ENCODE measurements at places on chromosomes 13 and 19.
A peak's percentile ranks its signal among the peaks of the same experiment; 100 is the strongest.

- DNase-seq: no peak
These were observed 46.0 kb downstream of the MICU2 start for GRCh38 chr13:21557995-21558394.

DNA sequence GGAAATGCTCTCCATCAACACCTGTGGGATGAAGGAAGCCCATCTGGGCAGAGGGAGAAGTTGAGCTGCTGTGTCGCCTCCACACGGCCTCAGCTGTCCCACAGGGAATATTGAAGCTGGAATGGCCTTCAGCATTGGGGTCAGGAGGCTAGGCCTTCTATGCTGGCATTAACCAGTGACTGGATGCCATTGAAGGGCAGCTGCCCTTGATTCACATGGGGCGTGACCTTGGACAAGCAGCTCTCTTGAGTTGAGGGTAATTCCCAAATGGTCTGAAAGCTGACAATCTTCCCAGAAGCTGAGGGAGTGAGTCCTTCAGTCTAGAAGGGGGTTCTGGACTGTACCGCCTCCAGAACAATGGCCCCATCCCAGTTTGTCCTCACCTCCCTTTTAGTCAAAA is 6.7 kb downstream of the BCL3 start:
- DNase-seq: no peak

DNA sequence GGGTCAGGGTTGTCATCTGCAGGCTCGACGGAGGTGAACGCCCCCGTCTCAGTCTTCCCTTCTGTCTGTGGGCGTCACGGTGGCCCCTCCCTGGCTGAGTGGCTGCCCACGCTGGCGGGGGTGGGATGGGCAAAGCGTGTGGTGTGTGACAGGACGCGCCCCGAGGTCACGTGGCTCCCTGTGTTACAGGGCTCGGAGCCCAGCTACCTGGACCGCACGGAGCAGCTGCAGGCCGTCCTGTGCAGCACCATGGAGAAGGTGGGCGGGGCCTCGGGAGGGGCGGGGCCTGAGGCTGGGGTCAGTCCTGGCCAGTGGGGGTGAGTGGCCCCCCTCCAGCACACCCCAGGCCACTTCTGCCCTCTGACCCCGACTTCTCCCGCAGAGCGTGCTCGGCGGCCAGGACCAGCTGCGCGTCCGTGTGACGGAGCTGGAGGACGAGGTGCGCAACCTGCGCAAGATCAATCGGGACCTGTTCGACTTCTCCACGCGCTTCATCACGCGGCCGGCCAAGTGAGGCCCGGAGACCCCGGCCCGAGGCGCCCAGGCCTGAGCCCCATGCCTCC is 6.3 kb upstream of the GRIN3B start:
- DNase-seq: no peak

GRCh38 chr13:81498969-81499368 is 1158.0 kb upstream of the SPRY2 start:
- DNase-seq: no peak

DNA sequence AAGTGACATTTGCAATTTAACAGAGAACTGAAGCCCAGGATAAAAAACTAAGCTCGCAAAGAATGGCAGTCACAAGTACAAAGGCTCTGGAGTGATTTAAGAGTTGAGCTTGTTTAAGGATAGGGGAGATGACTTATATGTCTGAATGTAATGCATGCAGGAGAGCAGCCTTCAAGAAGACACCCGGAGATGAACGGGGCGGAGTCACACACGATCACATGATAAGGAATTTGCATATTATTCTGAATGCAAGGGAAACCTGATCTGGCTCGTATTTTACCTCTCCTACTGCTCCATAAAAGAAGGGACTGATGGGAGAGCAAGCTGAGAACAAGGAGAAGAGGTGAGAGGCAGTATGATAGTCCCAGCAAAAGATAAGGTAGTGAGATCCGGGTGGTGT is 12.9 kb downstream of the TBC1D4 start:
- DNase-seq: no peak

- DNase-seq: no peak
These were observed 96.6 kb downstream of the ELF1 start for GRCh38 chr13:40922437-40923040.

GRCh38 chr13:110541526-110541920 is 20.0 kb downstream of the RAB20 start:
- DNase-seq: no peak

DNA sequence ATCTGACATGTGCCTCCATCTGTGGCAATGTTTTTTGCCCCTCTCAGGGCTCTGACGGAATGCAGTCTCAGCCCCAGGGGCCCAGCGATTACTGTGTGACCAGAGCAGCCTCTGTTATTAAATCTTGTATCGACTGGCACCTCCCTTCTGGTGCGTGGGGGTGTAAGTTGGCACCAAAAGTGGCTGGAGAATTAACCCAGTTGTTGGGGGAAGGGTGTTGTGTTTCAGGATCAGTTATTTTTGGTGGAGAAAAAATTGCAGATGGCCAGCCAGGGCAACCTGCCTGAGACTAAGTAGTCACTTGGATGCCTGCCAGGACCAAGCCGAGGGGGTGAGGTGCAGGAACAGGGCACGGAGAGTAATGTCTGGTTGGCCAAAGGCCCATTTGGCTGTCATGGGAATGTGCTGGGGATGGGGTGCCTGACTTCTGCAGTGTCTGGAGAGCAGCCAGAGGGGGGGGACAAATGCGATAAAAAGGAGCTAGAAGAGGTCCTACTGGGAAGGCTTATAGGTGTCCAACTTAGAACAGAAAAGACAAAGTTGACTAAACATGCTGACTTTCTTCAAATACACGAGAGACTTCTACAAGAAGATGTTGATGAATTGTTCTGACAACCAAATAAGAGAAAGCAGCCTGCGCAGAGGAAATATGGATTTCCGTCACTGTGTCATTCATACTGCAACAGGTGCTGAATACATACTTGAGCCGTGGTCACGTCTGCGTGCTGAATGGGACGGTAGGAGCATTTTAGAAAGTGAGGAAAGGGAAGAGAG is 69.8 kb downstream of the SIAH3 start:
- DNase-seq: no peak

DNA sequence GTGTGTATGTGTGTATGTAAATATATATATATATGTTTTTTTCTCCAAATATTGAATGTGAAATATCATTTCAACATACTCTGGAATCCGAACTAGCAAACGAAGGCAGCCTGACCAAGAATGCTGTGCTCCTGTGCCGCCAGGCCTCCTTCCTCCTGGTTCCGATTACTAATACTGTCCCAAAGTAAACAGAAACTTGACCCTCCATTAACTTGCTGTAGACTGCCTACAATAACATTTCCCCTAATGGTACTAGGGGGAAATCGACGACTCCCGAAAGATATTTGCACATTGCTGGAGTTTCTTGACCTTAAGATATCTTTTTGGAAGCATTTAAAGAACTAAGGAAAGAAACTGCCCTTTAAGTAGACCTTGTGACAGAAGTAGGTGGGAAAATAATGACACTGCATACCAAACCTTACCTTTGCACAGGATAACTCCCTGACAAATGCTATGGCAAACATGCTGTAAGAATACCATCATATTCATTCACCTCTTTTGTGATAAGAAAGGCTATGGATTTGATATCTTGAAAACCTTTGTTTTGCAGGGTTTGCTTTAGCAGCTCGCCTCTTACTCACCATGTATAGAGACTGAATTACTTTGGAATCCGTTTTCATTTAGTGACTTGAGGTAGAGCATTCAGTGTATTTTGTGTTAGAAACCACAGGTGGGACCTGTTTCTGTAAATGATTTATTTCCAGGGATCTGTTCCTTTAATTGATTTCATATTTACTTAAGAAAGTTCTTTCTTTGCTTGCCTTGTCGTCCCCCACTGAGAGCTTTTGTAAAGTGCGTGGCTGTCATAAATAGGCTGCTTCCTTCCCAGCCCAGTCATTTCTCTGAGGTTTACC is 80.1 kb downstream of the KLF5 start:
- no peak for DNase-seq

GRCh38 chr13:110953416-110953815 is 38.5 kb upstream of the ANKRD10 start:
- DNase-seq: no peak

- peak; percentile 96 for DNase-seq
These were observed at the start of gene ZNF701 for GRCh38 chr19:52570000-52570861. Gene ZNF701, plus strand, starts transcription at chr19:52570287. Its CDS starts 3,861 bp downstream, at chr19:52574148.

DNA sequence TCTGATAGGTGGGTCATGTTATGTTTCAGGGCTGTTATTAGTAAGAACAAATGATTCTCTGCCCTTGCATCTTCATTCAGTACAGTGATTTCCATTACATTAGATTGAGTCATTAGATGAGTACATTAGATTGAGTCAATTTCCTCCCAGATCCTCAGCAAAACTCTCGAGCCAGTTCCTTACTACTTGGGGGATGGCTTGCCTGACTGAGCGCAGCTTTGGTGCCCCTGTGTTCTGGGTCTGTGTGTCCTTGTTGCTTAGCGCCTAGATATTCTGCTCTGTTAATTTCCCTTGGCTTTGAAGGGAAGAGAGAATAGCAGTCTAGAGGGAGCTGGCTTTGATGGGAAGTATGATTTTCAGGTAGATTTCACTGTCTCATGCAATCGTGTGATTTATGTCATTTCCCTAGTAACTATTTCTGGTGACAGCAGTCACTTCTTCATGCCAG is 19.1 kb upstream of the SCEL start:
- DNase-seq: peak; percentile 11

DNA sequence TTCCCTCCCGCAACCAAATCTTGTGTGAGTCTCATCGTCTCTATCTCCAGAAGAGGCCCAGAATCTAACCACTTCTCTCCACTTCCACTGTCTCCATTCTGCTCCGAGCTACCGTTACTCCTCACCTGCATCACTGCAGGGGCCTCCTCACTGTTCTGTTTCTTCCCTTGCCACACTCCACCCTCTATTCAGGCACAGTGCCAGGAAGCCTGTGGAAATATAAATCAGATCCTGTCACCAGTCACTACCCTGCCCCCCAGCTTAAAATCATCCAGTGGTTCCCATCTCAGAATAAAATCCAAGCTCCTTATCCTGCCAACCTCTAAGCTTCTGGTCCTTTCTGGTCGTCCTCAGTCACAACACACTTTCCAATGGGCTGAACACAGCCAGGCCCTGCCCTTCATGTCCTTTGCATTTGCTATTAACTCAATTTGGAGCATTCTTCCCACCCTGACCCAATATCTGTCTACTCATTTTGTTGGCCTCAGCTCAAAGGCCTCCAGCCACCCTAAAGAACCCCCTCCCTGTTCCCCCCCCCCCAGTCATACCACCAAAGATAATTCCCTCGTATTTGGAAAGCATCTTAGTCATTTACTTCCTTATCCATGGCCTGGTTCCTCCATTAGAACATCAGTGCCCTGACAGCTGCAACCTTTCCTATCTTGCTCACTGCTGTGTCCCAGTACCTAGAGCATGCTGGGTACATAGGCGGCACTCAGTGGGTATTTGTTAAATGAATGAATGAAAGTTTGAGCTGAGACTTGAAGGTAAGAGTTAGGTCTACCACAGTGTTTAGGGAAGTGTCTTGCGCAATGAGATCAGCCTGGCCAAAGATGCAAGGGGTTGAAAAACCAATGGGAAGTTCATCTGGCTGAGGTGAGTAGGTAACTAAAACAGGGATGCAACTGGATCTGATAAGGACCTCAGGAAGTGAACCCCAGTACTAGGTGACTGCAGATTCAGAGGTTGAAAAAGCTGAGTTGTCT is 24.4 kb downstream of the ZNF175 start:
- DNase-seq: no peak

GRCh38 chr13:41311406-41312175 is 524 bp downstream of the NAA16 start:
- peak; percentile 62 for DNase-seq

GRCh38 chr13:97630725-97631124 is 196.8 kb downstream of the RAP2A start:
- no peak for DNase-seq

- peak; percentile 36 for DNase-seq
These were observed 195.5 kb downstream of the RGCC start for GRCh38 chr13:41652735-41653361.

DNA sequence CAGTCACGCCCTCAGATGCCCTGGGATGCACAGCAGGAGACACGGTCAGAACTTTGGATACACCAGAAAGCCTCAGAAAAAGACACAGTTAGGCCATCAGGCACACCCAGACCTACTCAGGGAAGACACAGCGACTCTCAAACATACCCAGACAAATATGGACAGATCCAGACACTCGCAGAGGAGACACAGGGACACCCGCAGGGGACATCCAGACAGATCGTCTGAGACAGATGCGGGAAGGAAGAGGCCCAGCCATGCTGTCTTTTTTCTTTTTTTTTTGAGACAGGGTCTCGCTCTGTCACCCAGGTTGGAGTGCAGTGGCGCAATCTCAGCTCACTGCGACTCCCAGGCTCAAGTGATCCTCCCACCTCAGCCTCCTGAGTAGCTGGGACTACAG is 4.8 kb downstream of the DPF1 start:
- no peak for DNase-seq

- DNase-seq: no peak
These were observed 138.0 kb upstream of the IRS2 start for GRCh38 chr13:109924376-109924775.

- DNase-seq: no peak
These were observed 71.8 kb downstream of the CDADC1 start for GRCh38 chr13:49319551-49319950.

DNA sequence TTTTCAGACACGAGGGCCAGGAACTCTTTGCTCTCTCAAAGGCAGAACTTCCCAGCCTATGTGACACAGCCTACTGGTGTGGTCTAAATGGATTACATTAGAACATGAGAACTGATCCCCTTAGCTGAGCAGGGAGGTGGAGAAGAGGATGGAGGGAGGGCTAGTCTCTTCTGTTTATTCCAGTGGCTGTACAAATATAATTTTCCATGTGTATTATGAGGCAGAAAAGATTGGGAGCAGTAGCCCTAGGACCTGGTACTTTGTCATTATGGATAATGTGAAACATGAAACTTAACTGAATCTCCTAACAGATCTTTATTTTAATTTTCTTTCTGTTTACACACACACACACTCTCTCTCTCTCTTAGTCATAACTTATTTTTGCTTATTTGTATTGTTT is 82.1 kb downstream of the WDFY2 start:
- no peak for DNase-seq

- no peak for DNase-seq
These were observed 5.3 kb downstream of the NECTIN2 start for GRCh38 chr19:44851427-44851826.

DNA sequence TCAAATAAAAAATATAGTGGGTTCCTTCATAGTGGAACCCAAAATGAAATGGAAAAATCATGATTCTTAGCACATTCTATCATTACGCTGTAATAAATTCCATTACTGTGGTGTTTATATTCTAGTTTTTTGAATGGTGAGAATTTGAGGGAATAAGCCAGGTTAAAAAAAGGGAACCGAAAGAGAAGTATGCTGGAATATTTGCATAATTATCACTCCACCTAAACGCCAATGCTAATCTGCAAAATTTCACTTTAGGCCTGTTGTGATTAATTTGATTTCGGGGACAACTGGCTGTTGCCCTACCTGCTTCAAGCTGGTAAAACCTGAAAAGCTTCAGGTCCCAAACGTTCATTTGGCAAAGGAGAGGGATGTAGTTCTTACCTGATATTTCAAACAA is 32.1 kb upstream of the SCEL start:
- no peak for DNase-seq

Data from stimulated activated naive CD8-positive, alpha-beta T cell treated with anti-CD3 and anti-CD28 coated beads, Interleukin-15, Interleukin-2, amounts not matched to agents 100 U/mL and 50 U/mL, for 24 hours (primary cell).